ENCODE measurements at places on chromosomes 12 and 14. TPM values are rescaled to one million over a fixed set of nuclear protein-coding genes. Genes with fewer than 3 reads are reported as not detected.
A peak's percentile ranks its signal among the peaks of the same experiment; 100 is the strongest.

SYNDIG1L gene
- not detected for total RNA-seq

CCNK gene
- 86.8 TPM for total RNA-seq

FAIM2 gene
- 0.50 TPM for total RNA-seq

PCED1B gene
- total RNA-seq = 59.7 TPM

GPR137C gene
- 1.2 TPM for total RNA-seq

DDX23 gene
- total RNA-seq = 144 TPM

DNA sequence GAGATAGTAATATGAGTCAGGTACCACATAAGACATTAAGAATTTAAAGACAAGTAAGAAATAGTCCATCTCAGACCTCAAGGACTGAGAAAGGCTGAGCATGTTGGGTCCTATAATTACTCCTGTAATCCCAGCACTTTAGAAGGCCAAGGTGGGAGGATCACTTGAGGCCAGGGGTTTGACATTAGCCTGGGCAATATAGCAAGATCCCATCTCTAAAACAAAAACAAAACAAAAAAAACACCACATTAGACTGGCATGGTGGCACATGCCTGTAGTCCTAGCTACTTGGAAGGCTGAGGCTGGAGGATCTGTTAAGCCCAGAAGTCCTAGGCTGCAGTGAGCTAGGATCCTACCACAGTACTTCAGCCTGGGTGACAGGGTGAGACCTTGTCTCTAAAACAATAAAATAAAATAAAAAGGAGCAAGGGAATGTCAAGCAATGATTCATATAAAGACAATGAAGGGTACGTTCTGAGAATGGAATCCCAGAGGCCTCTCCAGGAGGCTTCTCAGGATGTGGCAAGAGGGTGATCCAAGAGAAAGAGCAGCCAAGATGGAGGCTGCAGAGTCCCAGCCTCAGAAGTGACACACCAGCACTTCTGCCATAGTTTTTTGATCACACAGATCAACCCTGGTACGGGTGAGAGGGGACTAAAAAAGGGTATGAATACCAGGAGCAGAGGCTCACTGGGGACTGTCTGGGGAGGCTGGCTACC is 206.4 kb downstream of the CRADD start:
- DNase-seq = no peak
- H3K36me3 ChIP-seq = peaks cover 4% of the 10 kb centered on the region
- peaks cover 23% of the 10 kb centered on the region for H3K4me1 ChIP-seq
- no peaks in the 10 kb centered on the region for H3K27me3 ChIP-seq
- H3K4me3 ChIP-seq = no peak overlapping the region

DNA sequence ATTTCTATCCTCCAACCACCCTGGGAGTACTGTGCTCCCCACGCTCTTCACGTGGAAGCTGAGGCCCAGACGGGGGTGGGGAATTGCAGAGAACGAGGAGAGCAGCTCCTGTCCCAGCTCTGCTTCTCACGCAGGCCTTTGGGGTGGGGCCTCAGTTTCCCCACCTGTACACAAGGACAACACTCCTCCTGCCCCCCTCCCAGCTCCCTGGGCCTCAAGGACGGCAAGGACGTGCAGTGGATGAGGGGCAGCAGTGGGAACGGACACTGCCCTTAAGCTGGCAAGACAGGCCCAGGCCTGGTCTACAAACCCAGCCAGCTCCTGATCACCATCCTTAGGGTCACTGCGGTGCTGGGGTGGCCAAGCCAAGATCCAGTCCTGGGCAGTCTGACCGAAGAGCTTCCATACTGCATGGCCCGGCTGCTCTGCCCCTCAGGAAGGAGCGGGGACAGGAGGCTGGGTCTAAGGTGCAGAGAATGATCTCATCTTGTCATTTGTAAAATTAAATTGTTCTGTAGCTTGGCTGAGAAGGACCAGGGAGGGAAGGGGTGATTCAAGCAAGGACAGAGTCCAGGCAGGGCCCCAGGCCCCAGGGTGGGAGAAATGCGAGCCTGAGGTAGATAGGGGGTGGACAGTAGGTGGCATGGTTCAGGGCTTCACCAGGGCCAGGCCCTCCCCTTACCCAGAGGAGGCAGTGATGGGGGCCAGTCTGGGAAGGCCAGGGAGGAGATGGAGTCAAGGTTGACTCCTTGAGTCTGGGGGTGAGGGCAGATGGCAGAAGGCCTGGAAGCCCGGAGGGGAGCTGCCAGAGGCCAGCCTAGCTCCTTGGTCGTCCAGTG is 1.3 kb upstream of the CLBA1 start:
- H3K4me3 ChIP-seq = peak overlapping the region; percentile 69
- peak overlapping the region; percentile 87 for H3K27ac ChIP-seq
- DNase-seq = no peak
- H3K36me3 ChIP-seq = no peaks in the 10 kb centered on the region

- no peaks in the 10 kb centered on the region for H3K36me3 ChIP-seq
- H3K4me3 ChIP-seq = no peak overlapping the region
- H3K4me1 ChIP-seq = no peaks in the 10 kb centered on the region
- H3K27ac ChIP-seq = no peak overlapping the region
- no peak for DNase-seq
Observed at GRCh38 chr12:102816816-102817434, 100.1 kb downstream of the PAH start.

- H3K36me3 ChIP-seq = no peaks in the 10 kb centered on the region
- H3K27me3 ChIP-seq = no peaks in the 10 kb centered on the region
- DNase-seq = no peak
- H3K4me1 ChIP-seq = no peaks in the 10 kb centered on the region
- no peak overlapping the region for H3K4me3 ChIP-seq
Observed at GRCh38 chr12:63036216-63036973, 101.4 kb upstream of the PPM1H start.

DNA sequence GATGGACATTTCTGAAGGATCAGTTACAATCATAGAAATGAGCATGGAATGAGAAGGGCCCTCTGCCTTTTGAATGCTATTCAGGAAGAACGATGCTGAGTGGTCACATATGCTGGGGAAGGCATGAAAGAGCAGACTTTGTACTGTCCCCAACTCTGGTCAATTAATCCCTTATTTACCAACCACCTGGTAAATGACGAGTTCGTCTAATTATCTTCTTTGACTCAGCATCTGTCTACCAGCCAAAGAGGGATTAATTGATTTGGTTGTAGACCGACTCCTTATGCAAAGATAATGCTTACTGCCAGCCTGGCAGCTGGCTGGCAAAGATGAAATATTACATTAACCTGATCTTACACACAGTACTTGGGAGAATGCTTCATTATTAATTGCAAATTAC is 152.2 kb downstream of the CHST11 start:
- no peak for DNase-seq
- peaks cover 19% of the 10 kb centered on the region for H3K36me3 ChIP-seq
- peaks cover 30% of the 10 kb centered on the region for H3K4me1 ChIP-seq
- no peak overlapping the region for H3K4me3 ChIP-seq
- H3K27ac ChIP-seq = no peak overlapping the region

GRCh38 chr12:66409195-66409871 is 107.0 kb downstream of the HELB start:
- no peak overlapping the region for H3K27ac ChIP-seq
- H3K4me3 ChIP-seq = no peak overlapping the region
- H3K36me3 ChIP-seq = no peaks in the 10 kb centered on the region

DNA sequence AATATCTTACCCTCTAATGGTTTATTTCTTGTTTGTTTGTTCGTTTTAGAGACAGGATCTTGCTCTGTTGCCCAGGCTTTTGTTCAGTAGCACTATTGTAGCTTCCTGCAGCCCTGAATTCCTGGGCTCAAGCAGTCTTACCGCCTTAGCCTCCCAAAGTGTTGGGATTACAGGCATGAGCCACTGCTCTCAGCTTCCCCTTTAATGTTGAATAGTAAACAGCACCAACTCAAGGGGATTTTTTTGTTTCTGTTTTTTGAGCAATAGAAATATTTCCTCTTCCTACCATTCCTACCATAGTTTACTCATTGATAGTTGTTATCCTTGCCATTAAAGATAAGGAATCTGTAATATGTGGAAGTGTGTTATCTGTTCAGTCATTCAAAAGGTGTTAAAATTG is 10.7 kb downstream of the ARID4A start:
- H3K27me3 ChIP-seq = no peaks in the 10 kb centered on the region
- H3K4me1 ChIP-seq = peaks cover 4% of the 10 kb centered on the region
- H3K4me3 ChIP-seq = no peak overlapping the region
- DNase-seq = no peak
- H3K27ac ChIP-seq = no peak overlapping the region

GRCh38 chr12:115521771-115522409 is 755.6 kb downstream of the MED13L start:
- no peaks in the 10 kb centered on the region for H3K27me3 ChIP-seq
- no peak for DNase-seq
- no peaks in the 10 kb centered on the region for H3K36me3 ChIP-seq
- H3K4me3 ChIP-seq = no peak overlapping the region
- H3K27ac ChIP-seq = no peak overlapping the region
- H3K4me1 ChIP-seq = no peaks in the 10 kb centered on the region

- H3K4me3 ChIP-seq = no peak overlapping the region
- no peak overlapping the region for H3K27ac ChIP-seq
- no peaks in the 10 kb centered on the region for H3K4me1 ChIP-seq
- no peaks in the 10 kb centered on the region for H3K36me3 ChIP-seq
- DNase-seq = no peak
- H3K27me3 ChIP-seq = no peaks in the 10 kb centered on the region
Observed at GRCh38 chr14:57526942-57527341, 33.3 kb upstream of the CCDC198 start.

DNA sequence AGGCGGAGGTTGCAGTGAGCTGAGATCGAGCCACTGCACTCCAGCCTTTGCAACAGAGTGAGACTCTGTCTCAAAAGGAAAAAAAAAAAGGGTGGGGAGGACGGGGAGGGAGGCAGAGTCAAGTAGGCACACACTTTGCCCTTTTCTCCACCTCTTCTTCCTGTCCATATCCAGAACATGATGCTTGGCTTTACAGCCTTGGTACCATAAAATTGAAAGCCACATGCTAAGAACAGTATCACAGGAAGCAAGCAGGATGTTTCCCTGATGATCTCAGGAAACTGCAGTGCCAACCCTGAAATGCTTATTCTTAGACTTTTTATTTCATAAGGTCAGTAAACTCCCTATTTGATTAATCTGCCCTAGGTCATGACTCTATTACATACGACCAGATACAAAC is 32.5 kb upstream of the YAF2 start:
- peaks cover 7% of the 10 kb centered on the region for H3K27me3 ChIP-seq
- H3K4me1 ChIP-seq = peaks cover 5% of the 10 kb centered on the region
- no peak overlapping the region for H3K4me3 ChIP-seq
- no peak for DNase-seq
- H3K27ac ChIP-seq = no peak overlapping the region

DNA sequence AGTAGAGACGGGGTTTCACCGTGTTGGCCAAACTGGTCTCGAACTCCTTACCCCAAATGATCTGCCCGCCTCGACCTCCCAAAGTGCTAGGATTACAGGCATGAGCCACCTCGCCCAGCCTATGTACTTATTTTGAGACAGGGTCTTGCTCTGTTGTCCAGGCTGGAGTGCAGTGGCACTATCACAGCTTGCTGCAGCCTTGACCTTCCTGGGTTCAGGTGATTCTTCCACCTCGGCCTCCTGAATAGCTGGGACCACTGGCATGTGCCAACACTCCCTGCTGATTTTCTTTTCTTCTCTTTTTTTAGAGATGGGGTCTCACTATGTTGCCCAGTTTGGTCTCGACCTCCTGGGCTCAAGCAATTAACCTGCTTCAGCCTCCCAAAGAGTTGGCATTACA is 14.0 kb upstream of the HNF1A start:
- H3K27ac ChIP-seq = no peak overlapping the region
- H3K27me3 ChIP-seq = no peaks in the 10 kb centered on the region
- no peaks in the 10 kb centered on the region for H3K36me3 ChIP-seq

- no peak overlapping the region for H3K27ac ChIP-seq
- no peaks in the 10 kb centered on the region for H3K4me1 ChIP-seq
- peak; percentile 10 for DNase-seq
- no peak overlapping the region for H3K4me3 ChIP-seq
- H3K27me3 ChIP-seq = peaks cover 16% of the 10 kb centered on the region
Observed at GRCh38 chr14:56474419-56475022, 105.1 kb upstream of the TMEM260 start.

DNA sequence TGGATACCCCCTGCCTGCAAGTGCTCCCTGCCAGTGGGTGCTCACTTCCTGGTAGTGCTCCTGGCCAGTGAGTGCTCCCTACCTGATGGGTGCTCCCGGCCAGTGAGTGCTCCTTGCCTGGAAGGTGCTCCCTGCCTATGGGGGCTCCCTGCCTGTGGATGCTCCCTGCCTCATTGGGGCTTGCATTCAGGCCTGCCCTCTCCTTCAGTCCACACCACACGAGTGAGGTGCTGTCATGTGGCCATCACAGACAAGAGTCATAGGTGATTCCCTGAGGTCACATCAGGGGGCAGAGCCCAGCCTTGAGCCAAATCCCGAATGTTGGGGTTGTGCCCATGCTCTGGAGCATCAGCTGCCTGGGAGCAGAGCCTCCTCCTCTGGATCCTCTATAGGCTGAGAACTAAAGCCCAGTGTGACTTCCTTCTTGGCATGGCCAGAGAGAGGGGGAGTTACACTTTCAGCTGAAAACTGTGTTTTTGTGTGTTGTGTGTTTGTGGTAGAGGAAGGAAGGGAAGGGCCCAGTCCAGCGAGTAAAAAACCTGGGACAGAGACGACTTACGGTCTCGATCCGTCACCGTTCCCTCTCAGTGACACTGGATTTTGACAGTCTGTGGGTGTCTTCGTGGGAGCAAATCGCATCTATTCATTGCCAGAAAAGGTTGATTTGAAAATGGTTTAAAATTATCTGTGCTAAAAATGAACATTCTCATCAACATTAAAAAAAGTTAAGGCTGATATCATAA is 136.0 kb downstream of the ADGRD1 start:
- no peak overlapping the region for H3K27ac ChIP-seq
- H3K4me3 ChIP-seq = no peak overlapping the region
- peaks cover 17% of the 10 kb centered on the region for H3K4me1 ChIP-seq
- no peaks in the 10 kb centered on the region for H3K27me3 ChIP-seq

- no peaks in the 10 kb centered on the region for H3K36me3 ChIP-seq
- H3K4me1 ChIP-seq = no peaks in the 10 kb centered on the region
- DNase-seq = no peak
- H3K4me3 ChIP-seq = no peak overlapping the region
- no peak overlapping the region for H3K27ac ChIP-seq
Observed at GRCh38 chr12:113278633-113279032, 56.3 kb downstream of the SLC8B1 start.

DNA sequence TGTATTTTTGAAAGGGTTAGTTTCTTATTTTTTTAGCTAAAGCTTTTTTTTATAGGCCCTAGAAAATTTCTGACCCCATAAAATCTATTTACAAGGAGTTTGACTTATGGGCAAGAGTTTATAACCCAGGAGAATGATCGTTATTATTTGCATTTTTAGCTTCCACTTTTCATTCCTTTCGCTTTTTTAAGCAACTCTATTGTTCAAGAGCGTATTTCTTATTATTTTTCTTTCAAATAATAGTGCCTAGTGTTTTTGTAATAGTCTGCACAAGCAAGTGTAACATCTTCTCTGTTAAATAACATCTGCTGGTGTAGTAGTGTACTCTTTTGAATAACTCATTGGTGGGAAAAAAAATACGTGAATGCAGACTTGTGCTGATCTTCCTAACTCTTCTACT is 216.3 kb downstream of the ERC1 start:
- peaks cover 15% of the 10 kb centered on the region for H3K4me1 ChIP-seq
- no peak for DNase-seq
- H3K27me3 ChIP-seq = no peaks in the 10 kb centered on the region
- no peak overlapping the region for H3K4me3 ChIP-seq
